ENCODE measurements at places on chromosomes 5 and 9. TPM values are rescaled to one million over a fixed set of nuclear protein-coding genes. Genes with fewer than 3 reads are reported as not detected.

Gene TEX48
- total RNA-seq: not detected

Gene SCGB3A2
- total RNA-seq: not detected

Gene IGFBPL1
- total RNA-seq: 2.8 TPM

Gene TMEM8B
- total RNA-seq: 3.6 TPM

Gene NMUR2
- total RNA-seq: not detected

Gene CTXN3
- total RNA-seq: not detected

Gene BARX1
- total RNA-seq: not detected

Gene ITGA2
- 1.5 TPM for total RNA-seq

Gene PAX5
- not detected for total RNA-seq

Gene DMRT3
- not detected for total RNA-seq

Gene PDLIM4
- 153 TPM for total RNA-seq

Gene LCN1
- not detected for total RNA-seq

Gene CMYA5
- total RNA-seq: 0.06 TPM

Gene LCN15
- total RNA-seq: not detected

Gene RGS7BP
- total RNA-seq: not detected

Gene PCDHB16
- total RNA-seq: 12.2 TPM

Gene MUSK
- total RNA-seq: 71.1 TPM

Gene LECT2
- not detected for total RNA-seq

Gene GABRA6
- total RNA-seq: not detected

Gene GALNT12
- total RNA-seq: 2.2 TPM

Gene NR6A1
- total RNA-seq: 1.1 TPM

Gene ASTN2
- total RNA-seq: 10.9 TPM

Gene TMEM252
- not detected for total RNA-seq

Gene NPR2
- total RNA-seq: 23.0 TPM

Gene ANKRD20A1
- not detected for total RNA-seq

Gene AKNA
- 3.7 TPM for total RNA-seq

Gene FREM1
- total RNA-seq: not detected

Gene C9orf40
- 18.1 TPM for total RNA-seq

Gene PHF24
- not detected for total RNA-seq

Gene PCDHAC2
- 0.06 TPM for total RNA-seq

Gene LIFR
- total RNA-seq: 16.6 TPM

Gene LRRC70
- total RNA-seq: 0.17 TPM

Gene ZBTB5
- 6.9 TPM for total RNA-seq

Gene CARD6
- 3.2 TPM for total RNA-seq

Gene CARTPT
- total RNA-seq: not detected

Gene PCA3
- total RNA-seq: 0.29 TPM

Gene C5orf46
- total RNA-seq: not detected

Gene ARID3C
- total RNA-seq: 0.45 TPM

Gene SMC2
- 43.9 TPM for total RNA-seq

Gene ARHGEF28
- 90.0 TPM for total RNA-seq

Gene UBAP1
- total RNA-seq: 23.4 TPM

Gene FOXD4L3
- not detected for total RNA-seq

Gene PNPLA7
- total RNA-seq: 0.17 TPM

Gene GCNT4
- total RNA-seq: 0.23 TPM

Gene OR2V2
- not detected for total RNA-seq

Gene CNTNAP3
- 0.71 TPM for total RNA-seq

Gene DOCK2
- total RNA-seq: 6.1 TPM

Gene ZNF879
- total RNA-seq: 4.7 TPM

Gene LCN12
- not detected for total RNA-seq

Gene UBAP2
- total RNA-seq: 16.2 TPM

Gene IL4
- total RNA-seq: not detected

Gene C9orf78
- 63.3 TPM for total RNA-seq

Gene PCDHA7
- total RNA-seq: 0.19 TPM

Gene PMPCA
- total RNA-seq: 46.9 TPM

Gene CNTLN
- total RNA-seq: 15.1 TPM
